ENCODE measurements at places on chromosomes 5 and 9.

DNA sequence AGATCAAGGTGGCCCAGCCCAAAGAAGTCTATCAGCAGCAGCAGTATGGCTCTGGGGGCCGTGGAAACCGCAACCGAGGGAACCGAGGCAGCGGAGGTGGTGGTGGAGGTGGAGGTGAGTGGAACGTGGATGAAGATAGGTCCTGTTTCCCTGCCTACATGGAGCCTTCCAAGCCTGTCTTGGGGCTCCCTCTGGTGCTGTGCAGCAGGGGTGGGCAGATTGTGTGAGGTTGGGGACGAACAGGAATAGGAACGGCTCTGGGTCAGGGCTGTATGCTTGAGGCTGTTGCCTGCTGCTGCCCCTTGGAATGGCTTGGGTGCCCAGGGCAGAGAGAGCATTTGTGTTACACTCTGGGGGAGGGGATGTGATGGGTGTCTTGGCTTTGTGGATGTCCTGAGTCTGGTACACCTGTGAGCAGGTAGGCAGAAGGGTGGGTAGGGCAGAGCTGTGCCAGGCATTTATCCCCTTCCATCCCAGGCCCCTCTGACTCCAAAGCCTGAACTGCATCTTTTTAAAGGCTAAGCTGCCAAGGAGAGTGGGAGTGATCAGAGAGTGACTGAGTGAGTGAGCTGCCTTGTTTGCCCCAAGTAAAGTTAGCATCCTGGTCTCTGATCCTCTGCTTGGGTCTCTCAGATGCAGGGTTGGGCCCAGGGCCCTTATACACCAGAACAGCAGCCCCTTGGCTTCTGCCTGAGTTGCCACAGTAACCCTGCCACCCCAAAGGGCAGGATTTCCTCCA lies 5.2 kb downstream of the HNRNPAB start:
- DNase-seq: no peak

- no peak for DNase-seq
Measured at GRCh38 chr9:101706261-101706798, 32.1 kb downstream of the GRIN3A start.

- no peak for DNase-seq
Measured at GRCh38 chr5:32443145-32443540, 1.4 kb downstream of the ZFR start.

- DNase-seq: no peak
Measured at GRCh38 chr5:169196059-169196458, 104.9 kb downstream of the SLIT3 start.

DNA sequence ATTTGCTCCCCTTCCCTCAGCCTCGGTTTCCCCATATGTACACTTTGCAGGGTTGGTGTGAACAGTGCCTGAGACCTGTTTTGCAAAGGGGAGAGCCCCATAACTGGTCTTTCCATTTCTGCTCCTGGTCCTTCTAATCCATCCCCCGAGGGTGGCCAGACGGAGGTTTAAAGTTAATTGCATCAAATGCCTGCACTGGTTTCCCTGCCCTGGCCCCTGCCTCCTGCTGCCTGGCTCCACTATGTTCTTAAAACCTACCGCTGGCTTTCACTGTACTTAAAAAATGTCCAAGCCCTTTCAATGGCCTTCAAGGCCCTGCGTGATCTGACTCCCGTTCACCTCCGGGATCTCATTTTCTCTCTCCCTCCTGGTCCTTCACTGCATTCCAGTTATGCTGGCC lies 183.0 kb downstream of the RGS3 start:
- DNase-seq: no peak

DNA sequence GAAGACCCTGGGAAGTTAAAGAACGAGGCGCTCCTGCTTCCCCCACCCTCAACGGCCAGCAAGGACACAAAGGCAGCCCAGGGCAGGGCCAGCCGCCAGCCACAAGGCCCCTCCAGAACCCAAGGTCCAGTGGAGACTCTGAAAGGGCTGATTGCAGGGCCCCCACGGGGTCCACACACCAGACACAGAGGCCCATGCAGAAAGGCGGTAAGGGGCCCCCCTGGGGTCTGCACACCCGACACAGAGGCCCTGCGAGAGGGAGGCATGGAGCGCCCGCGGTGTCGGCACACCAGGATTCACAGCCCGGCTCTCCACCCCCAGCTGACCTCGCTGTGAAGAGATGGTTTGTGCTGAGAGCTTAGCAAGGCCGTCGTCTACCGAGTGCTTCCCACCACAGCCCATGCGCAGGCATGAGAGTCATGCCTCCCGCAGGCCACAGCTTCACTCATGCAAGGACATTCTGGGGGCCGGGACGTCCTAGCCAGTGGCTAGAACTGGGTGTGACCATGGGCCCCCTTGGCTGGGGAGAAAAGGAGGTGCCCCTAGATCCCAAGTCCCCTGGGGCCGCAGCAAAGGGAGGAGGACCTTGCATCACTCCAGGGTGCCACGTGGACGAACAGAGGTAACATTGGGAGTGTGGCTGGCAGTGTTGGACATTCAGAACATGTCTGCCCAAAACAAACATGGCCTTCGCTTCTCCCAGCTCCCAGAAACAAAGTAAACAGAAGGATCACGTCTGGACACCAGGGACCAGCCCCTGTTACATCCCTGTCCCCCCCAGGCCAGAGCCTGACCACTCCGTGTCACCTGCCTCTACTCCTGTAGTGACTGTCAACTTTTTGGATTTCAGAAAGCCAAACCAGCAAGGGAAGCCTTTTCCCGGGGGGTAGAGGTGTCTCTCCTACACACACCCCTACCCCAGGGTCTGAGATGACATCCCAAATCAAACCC lies 9.8 kb downstream of the BRD3 start:
- no peak for DNase-seq

GRCh38 chr5:50730336-50730735 lies 63.9 kb downstream of the PARP8 start:
- DNase-seq: no peak

GRCh38 chr5:6480133-6481051 lies 31.7 kb downstream of the UBE2QL1 start:
- no peak for DNase-seq

DNA sequence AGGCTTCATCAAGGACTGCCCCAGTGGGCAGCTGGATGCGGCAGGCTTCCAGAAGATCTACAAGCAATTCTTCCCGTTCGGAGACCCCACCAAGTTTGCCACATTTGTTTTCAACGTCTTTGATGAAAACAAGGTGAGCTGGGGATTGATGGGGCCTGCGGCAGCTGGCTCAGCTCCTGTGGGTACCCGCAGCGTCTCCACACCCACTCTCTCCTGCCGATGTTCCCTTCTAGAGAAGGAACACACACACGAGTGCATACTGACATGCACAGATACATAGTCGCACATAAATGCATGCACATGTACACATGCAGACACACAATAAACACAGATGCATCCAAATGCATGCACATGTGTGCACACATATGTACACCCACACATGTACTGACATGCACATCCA lies 45.6 kb downstream of the NCS1 start:
- no peak for DNase-seq

DNA sequence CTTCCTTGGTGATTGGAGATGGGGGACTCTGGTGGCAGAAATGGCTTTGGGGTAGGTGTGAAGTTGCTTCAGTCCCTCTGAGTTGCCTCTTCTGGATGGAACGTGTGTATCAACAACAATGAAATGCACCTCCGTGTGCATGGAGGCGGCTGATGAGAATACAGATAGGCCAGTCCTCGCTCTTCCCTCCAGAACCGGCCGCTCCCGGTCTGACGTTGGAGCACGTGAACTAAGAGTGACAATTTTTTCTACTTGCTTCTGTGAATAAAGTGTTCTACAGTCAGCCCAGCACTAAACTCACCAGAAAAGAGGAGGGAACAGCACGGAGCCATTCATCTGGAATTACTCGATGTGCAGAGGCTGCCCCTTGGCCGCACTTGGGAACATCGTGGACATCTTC lies 90.7 kb downstream of the ANKRD33B start:
- DNase-seq: no peak

DNA sequence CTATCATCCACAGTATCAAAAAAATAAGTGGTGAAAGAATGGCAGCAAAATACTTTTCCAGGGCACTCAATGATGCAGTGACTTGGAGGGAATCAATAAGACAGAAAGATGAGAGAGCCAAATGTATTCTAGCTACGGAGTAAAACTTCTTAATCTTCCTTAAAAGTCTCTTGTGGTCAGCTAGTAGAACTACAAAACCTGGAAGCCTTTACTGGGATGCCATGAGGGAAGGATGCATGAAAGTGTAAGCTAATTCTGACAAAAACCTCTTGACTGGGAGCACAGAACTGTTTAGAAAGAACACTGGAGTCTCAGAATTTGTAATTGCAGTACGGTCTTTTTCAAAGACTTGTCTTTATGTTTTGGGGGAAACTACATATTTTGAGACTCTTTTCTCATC lies 432.8 kb upstream of the PTPRD start:
- DNase-seq: no peak

- DNase-seq: no peak
Measured at GRCh38 chr9:132032238-132032950, 47.3 kb downstream of the MED27 start.

DNA sequence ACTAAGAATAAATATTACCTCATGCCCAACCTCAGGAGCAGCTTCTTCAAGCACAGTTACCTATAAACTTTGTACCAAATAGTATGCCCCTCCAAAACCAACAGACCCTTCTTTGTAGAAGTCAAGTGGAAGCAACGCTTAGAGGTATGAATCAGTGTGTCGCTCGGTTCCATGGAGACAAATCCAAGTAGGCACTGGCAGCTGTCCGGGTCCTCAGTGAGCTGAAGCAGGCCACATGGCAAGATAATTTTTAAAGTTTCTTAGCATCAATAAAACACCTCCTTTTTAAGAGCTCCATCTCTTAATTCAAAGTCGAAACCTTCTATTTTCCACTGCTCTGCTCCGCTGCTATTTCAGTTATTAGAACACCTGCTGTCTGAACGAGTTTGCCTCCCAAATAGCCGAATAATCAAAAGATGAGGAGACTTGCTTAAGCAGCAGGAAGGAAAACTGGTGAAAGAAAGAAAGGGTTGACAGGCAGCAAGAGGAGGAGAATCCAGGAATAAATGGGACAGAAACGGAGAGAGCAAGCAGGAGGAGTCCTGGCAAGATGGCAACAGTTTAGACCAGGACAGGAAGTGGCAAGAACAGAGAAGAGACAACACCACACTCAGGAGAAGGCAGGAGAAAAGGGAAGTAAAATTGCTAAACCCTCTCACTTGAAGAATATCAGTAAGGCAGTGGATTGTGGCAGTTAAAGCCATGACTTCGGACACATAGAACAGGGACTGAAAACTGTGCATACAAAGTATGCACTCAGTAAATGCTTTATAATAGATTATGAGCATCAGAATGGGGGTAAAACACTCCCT lies 65.0 kb downstream of the PPP2R2B start:
- no peak for DNase-seq

DNA sequence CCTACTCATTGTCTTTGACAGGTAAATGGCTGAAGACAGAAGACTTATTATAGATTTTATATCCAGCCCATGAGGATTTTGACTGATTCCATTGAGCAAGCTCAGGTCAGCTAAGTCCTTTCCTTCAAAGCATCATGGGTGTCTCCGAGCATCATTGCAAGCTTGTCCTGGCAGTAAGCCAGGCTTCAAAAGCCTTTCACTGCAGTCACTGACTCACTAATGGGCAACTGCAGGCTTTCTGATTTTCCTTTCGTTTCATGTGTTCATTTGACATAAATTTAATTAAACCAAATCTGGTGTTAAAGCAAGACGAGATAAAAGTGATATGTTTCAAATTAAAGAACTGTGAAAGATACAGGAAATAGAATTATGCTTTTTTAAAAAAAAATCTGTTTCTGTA lies 426.2 kb downstream of the ANXA1 start:
- no peak for DNase-seq

GRCh38 chr9:121199921-121200320 lies 1.7 kb downstream of the RAB14 start:
- no peak for DNase-seq

GRCh38 chr9:99362321-99362720 lies 140.2 kb downstream of the SEC61B start:
- DNase-seq: no peak

GRCh38 chr9:120016231-120016630 lies 563.7 kb downstream of the CDK5RAP2 start:
- no peak for DNase-seq

- no peak for DNase-seq
Measured at GRCh38 chr5:91787718-91788117, 404.6 kb upstream of the ARRDC3 start.

DNA sequence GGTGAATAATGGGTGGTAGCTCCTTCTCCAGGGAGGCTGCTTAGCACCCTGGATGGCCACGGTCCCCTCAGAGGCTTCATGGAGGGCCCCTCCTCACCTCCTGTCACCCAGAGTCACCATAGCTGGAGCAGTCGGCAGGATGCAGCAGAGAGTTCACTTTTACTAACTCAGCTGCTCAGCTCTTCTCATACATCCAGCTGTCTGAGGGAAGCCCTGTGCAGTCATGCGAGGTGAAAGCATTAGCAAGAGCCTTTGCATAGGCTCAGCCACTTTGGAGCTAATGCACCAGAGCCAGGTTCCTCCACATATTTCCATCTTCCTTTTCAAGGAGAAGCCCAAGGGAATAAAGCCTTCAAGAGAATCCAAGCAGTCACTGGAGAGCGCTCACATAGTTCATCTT lies 499.2 kb downstream of the BNC2 start:
- DNase-seq: no peak

DNA sequence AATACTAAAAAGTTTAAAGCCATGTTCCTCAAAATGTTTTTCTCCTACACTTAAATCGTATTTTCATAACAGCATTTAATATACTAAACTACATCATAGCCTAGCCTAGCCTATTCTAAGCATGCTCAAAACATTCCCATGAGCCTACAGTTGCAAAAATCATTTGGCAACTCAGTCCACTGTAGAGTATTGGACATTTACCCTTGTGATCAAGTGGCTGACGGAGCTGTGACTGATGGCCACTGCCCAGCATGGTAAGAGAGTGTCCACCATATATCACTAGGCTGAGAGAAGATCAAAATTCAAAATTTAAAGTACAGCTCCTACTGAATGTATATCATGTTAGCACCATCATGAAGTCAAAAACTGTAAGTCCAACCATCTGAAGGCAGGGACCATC lies 30.9 kb downstream of the SEMA5A start:
- DNase-seq: no peak

GRCh38 chr5:177303925-177304391 lies 359 bp downstream of the PRELID1 start:
- no peak for DNase-seq

GRCh38 chr9:14677872-14678271 lies 15.4 kb downstream of the ZDHHC21 start:
- DNase-seq: no peak

- no peak for DNase-seq
Measured at GRCh38 chr9:32399110-32399815, 14.8 kb downstream of the ACO1 start.

GRCh38 chr5:40634154-40634553 lies 45.6 kb upstream of the PTGER4 start:
- DNase-seq: no peak

DNA sequence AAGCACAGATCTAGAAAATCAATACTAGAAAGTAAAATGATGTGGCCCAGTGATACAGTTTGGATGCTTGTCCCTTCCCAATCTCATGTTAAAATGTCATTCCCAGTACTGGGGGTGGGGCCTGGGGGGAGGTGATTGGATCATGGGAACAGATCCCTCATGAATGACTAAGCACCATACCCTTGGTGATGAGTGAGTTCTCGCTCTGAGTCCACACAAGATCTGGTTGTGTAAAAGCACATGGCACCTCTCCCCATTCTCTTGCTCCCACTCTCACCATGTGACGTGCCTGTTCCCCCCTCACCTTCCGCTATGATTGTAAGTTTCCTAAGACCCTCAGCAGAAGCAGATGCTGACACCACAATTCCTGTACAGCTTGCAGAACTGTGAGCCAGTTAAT lies 234.2 kb upstream of the CDH6 start:
- DNase-seq: no peak

All from cortex of kidney (tissue), 1 donor.